Hepatic stellate cell (primary cell): ENCODE measurements at places on chromosomes 5 and 9.

GRCh38 chr9:96256800-96257199 lies 45.2 kb downstream of the HSD17B3 start:
- DNase-seq = no peak

- no peak for DNase-seq
Observed at GRCh38 chr5:81230416-81230815, 2.7 kb upstream of the CKMT2 start.

GRCh38 chr9:93673021-93673838 lies 96.8 kb downstream of the PHF2 start:
- peak; percentile 78 for DNase-seq

DNA sequence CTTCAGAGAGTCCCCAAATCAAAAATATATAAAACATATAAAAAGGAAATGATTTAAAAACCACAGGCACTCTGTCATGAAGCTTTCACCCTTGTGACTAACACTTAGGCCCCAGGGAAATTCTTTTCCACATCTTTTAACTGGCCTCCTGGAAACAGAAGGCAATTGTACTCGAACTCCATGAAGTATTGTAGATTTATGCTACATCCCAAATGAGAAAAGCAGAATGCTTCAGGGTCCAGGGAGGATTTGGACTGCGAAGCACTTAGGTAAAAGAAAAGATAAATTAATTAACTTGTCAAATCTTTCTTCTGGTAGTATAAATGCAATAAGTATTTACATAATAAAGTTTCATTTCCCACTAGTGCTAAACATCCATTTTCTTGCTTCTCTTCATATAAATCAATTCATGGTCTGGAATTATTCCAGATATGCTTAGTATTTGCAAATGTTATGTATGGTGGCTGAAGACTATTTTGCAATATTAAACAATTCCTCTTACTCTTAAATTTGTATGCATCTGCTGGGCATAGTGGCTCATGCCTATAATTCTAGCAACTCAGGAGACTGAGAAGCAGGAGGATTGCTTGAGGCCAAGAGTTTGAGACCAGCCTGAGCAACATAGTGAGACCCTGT lies 64.9 kb upstream of the ELL2 start:
- no peak for DNase-seq

DNA sequence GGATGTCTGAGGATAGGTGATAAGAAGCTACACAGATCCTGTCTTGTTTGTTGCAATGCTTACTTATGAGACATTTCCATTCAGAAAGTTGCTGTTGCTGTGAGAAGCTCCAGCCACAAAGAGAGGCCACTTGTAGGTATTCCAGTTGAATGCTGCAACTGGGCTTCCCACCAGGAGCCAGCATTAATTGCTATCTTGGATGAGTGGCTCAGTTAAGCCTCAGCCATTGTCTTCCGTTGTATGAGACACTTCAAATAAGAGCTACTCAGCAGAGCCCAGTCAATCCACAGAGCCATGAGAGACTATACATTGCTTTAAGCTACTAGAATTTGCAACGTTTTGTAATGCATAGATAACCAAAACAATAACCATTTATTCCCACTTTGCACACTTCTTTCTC lies 104.3 kb upstream of the ARRDC3 start:
- no peak for DNase-seq

GRCh38 chr9:108105885-108106284 lies 616.3 kb upstream of the KLF4 start:
- no peak for DNase-seq

DNA sequence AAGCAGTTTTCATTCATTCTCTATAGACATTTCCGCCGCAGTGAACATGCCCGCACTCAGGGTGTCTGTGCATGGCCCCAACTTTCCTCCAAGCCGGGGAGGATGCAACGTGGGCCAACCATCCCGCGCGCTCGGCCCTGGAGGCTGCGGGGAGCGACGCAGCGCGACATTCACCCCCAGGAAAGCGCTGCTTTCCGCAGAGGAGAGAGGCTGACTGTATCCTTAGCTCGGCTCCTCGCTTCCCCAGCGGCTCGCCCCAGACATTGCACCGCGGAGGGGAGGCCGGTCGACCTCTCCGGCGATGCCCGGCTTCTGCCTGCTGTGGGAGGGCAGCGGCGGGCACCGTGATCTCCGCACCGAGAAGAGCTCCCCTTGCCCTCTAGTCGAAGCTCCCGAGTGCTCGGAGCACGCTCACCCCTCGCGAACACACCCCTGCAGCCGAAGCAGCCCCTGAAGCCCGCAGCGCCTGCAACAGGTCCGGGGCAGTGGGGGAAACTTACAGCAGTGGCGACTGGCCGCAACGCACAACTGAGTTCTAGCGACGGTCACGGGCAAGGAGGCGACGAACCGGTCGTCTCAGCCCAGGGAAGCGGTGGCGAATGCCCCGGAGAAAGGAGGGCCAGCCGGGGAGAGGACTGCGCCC lies 600 bp downstream of the ENC1 start:
- DNase-seq = peak; percentile 51
